Non-pigmented ciliary epithelial cell (primary cell): ENCODE measurements at places on chromosomes 5 and 9.

DNA sequence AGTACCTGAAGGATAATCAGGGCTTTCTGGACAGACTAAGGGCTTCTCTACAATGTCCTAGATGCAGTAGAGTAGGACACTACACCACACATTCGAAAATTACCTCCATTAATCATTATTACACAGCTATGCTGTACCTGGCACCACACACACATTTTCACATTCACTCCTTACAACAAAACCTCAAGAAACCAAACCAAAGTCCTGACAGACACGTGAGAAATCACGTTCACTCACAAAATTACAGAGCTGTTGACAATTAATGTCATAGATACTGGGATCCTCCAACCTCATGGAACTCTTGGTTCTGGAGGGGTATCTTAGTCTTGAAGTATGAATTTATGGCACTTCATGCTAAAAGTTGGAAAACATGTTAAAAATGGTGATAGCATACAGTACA lies 16.3 kb downstream of the UBQLN1 start:
- no peak for DNase-seq

DNA sequence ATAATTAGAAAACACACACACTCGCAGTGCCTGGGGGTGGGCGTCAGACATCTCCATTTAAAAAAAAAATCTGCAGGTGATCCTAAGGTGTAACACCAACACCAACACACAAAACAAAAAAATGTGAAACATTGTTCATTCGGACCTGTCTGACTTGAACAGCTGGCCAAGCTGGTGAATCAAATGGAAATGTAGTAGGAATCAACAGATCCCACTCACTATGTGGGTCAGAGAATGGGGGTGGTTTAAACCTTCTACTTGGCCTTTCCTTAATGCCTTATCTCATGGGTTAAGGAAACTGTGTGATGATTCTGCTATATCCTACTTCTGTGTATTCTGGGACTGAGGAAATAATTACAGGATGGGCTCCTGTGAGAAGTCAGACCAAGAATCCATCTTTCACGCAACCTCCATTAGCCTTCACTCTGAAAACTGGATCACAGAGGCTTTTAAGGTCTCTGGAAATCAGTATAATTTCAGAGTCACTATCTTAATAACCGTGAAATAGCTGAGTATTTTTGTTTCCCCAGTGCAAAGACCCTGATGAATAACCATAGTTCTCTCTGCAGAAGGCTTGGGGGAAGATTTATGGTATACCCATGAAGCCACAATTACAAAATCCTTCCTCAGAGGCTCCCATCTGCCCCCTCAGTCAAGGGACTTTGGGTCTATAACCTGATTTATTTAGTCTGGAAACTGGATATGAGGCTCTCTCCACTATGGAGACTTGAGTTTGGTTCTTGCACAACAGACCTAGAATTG lies 17.2 kb upstream of the MCCC2 start:
- no peak for DNase-seq

DNA sequence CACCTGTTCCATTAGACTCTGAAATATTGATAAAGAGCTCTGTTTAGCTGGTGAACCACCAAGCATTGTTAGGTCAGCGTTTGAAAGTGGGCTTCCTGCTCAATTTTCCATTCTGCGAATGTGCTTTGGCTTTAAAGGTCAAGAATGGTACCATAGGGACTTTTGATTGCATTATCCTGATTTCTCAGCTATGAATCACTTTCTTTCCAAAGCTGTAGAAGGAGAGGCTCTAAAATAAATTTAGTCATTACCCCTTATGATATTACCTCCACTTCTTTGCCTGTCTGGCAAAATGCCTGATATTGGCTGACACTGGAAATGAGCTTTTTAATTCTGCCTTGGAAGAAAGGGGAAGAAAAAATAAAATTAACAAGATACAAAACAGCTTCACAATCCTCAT lies 237.2 kb upstream of the CTNND2 start:
- no peak for DNase-seq

GRCh38 chr9:6150483-6150882 lies 65.1 kb upstream of the IL33 start:
- DNase-seq, result no peak

GRCh38 chr5:33364406-33364805 lies 76.4 kb upstream of the TARS1 start:
- DNase-seq, result no peak

DNA sequence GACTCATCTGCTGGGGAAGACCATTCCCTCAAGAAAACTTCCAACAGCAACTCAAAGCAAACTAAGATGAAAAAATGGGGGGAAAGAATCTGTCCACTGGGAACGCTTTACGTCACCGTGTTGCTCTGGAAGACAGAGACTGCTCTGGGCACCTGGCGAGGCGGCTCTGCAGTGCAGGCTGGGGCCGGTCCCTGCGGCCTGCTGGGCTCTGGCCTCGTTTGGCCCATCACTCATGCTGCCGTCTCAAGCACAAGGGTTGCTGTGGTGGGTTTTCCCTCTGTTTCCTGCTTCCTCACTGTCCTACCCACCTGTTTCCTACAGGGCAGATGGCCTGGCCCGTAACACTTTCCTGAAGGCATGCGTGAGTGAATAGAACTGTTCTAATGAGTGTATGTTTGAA lies 92.9 kb upstream of the OTULINL start:
- no peak for DNase-seq
